ENCODE measurements at places on chromosomes 12 and 14. TPM values are rescaled to one million over a fixed set of nuclear protein-coding genes. Genes with fewer than 3 reads are reported as not detected.

- no peak for DNase-seq
These were observed 168.7 kb upstream of the TMCC3 start for GRCh38 chr12:94819011-94819410.

- no peak for DNase-seq
These were observed 96.2 kb downstream of the CPSF2 start for GRCh38 chr14:92217936-92218335.

DNA sequence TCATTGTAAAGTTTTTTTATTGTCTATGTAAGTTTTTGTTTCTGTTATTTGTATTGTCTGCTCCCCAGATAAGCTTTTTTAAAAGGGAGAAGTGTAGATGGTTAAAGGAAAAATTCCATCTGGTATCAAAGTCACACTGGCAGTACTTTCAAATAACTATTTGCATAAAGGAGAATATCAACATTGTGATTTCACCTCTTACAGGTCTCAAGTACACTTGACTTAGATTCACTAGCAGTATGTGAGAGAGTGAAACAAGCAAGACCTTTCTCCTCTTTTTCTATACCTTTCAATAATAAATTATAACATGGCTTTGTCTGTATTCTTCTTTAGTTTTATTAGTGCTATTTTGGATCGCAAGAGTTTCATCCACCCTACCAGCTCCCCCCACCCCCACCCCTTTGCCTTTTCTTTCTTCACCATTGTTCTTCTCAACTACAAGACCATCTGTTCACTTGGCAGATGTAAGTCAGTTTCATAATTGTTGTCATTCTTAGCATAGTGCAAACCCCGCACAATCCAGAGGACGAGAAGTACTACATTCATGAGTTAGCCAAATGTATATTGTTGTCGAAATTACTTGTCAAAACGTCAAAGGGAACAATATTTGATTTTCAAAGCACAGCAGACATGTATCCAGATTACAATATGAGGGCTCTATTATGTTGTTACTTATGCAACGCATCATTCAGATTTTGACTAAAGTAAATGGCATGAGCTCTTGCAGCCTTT, 602.7 kb upstream of the FLRT2 start:
- DNase-seq: no peak

DNA sequence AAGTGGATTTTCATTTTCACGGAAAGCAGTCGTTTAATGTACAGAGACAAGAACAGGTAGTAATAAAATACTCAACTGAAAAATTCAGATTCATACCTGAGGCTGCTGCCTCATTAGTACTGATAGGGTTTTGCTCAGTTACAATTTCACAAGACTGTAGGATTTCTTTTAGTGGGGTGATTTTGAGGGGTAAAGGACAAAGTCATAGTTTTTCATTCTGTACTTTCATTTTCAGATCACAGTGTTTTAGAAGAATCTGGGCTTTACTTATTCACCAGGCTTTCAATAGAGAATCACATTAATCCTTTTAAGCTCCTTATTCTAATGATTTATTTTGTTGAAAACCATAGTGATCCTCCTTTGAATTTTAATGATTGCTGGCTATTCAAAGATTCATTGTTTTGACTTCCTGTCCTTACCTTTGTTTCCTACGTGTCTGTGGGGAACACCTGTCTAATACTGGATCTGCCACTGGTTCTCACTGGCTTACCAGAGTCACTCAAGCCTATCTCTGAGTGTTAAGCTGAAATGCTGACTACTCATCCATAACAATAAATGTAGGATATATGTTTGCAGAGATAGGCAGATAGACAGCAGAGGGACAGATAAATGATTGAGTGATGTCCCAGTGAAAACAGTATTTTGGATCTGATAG, 243.8 kb upstream of the NPAS3 start:
- DNase-seq: no peak

GRCh38 chr14:98984719-98985041, 287.3 kb downstream of the BCL11B start:
- no peak for DNase-seq

DNA sequence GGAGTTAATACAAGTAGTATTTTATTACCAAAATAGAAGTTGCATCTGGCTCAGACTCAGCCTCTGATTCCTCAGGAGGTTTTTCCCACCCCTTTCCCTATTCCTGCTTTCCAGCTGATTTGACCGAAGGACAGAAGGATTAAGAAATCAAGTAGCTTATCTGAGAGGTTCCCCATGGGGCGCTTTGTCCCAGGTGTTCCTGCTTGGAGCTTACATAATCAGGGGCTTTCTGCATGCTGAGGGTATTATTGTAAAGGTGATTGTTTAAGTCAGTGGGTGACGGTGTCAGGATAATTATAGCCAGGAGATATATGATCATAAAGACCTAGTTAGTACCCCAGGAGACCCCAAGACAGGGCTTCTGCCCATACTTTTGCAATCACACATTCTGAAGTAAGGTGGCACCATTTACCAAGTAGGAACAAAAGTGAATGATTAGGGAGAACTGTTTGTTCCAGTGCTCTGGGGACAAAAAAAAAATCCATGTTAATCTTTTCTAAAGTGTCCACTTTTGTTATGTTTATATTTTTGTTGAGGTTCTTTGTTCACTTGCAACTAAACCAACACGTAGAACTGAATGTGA, 921.3 kb downstream of the NRXN3 start:
- no peak for DNase-seq

- no peak for DNase-seq
These were observed 71.8 kb downstream of the ZNF664 start for GRCh38 chr12:124044809-124045321.

DNA sequence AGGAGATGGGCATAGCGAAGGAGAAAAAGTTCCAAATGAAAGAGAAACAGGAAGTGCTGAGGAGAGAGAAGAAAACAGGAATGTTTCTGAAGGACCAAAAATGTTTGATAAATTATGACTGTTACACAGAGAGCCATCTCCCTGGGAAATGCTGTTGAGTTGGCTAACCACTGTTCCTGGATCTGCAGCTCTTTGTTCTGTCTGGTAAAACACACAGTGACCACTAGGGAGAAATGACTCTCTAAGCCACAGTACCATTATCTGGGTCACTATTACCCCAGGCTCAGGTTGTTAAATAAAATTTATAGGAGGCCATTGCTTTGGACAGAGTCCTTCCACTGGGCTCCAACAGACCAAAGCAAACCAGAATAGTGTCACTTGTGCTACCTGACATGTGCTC, 219.3 kb downstream of the CRADD start:
- DNase-seq: no peak

DNA sequence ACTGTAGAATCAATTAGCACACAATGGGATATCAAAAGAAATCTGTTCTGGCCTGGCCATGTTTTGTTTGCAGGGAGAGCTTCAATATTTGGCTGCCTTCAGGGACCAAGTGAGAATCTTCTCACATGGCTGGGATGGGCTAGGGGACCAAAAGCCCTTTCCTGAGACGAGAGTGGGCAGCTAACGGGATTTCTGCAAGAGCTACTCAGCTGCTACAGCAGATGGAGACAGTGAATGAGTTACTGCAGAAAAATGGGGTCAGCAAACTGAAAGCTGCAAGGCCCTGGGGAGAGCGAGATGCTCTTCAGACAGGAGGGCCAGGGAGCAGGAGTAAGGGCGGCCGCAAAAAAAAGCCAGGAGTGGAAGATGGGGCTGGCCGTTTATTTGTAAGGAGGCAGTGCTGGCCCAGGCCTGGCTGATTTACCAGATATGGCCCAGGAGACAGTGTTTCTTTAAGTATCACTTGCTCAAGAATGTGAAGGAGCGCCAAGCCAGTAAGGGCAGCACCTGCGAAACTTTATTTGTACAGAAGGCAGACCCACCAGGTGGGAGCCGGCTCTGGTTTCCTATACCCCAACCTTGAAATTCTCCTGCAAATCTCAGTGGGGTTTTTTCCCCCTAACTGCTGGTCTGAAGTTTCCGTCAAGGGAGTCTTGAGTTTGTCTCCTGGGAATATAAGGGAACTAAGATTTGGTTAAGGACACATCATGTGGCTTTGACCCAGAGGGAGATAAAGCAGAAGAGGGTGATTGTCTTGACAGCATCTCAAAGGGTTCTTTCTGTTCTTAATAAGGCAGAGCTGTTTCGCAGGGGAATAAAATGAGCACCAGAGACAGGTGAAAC, 57.8 kb downstream of the SSH1 start:
- peak; percentile 64 for DNase-seq

GRCh38 chr14:91956616-91957015, 9.1 kb upstream of the FBLN5 start:
- DNase-seq: no peak

DNA sequence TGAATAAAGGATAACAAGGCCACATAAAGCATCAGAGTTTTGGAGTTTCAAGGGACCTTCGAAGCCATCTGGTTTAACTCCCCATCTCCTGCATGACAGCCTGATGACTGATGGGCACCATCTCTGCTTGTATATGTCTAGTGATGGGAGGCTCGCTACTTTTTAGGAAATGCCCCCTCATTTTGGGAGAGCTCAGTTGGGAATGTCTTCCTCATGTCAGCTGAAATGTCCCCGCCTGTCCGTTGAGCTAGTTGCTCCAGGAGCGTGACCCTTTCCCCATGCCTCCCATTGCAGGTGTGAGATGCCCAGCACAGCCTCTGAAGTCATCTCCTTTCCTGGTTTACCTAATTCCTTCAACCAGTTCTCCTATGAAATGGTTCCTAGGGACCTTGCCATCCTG, 69.6 kb upstream of the CAPRIN2 start:
- no peak for DNase-seq

DNA sequence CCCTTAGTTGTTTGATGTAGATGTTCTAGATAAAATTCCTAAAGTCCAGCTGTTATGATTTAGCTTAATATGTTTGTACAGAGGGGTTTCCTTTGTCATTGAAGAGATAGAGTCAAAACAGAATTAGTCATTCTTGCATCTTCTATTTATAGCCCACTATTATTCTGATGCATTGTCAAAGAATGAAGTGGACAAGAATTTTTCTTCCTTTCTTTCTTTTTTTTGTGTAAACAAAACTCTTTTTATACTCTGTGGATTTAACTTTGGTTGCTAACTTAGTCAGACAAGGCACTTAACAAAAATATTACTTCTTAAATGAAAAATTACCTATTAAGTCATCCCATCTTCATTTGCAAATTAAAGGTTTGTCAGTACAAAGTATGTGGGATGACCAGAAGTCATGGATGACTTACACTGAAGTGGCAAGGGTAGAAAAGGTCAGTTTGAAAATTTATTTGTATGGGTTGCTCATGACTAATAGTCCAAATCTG, 215.6 kb upstream of the DDHD1 start:
- no peak for DNase-seq

- peak; percentile 50 for DNase-seq
These were observed 89.0 kb downstream of the SCARB1 start for GRCh38 chr12:124774462-124775167.

DNA sequence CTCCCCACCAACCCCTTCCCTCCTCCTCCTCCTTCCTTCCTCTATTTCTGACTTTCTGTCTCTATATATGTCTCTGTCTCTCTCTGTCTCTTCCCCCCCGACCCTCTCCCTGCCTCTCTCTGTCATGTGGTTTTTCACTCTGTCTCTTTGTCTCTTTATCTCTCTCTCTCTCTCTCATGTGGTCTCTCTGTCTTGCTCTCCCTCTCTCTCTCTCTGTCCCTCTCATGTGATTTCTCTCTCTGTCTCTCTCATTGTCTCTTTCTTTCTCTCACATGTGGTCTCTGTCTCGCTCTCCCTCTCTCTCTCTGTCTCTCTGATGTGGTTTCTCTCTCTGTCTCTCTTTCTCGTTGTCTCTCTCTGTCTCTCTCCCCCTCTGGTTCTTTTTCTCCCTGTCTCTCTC, 59.3 kb downstream of the PHETA1 start:
- no peak for DNase-seq

DNA sequence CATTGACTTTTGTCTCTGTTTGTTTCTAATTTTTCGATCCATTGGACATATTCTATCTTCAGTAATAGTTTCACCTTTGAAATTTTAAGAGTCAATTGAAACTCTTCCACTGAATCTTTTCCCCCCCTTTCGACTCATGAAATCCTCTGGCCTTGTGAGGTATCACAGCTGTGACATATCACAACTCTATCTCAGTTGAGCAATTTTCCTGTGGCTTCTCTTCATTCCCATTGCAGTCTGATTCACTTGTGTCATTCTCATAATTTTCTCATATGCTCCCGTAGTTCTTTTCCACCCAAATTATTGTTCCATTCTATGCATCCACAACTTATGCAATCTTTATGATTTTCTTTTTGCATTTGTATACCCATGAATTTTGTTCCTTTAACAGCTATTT, 261.6 kb downstream of the DACT1 start:
- no peak for DNase-seq

- DNase-seq: no peak
These were observed 13.6 kb downstream of the TULP3 start for GRCh38 chr12:2904260-2904659.

DNA sequence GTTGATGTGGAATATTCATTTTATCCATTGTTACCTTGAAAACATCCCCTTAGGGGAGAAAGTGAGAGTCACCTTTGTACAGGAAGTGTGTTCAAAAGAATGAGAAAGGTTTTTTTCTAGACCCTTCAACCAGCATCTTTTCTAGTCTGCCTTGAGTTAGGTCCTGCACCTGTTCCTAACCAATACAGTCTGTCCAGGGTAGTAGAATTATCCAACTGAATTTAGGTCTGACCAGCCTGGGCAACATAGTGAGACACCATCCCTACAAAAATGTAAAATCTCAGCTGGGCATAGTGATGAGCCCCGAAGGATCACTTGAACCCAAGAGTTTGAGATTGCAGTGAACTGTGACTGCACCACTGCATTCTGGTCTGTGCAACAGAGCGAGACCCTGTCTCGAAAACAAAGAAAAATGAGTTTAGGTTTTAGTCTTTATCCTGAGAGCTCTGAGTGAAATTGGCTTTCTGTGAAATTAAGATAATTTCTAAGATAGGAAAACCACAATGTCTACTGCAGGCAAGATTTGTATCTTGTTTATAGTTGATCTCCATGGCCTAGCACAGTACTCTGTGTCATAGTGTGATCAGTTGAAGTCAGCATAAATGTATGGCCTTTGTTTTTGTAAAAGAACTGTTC, 25.2 kb downstream of the ARHGAP5 start:
- DNase-seq: no peak

Gene ADCY6
- 47.3 TPM for total RNA-seq

Gene PLD4
- total RNA-seq: 3.9 TPM

Gene NANOG
- total RNA-seq: 0.27 TPM

Gene NR1H4
- total RNA-seq: 0.18 TPM

Gene SERPINA9
- total RNA-seq: not detected

Gene RASSF8
- total RNA-seq: 33.8 TPM

Gene SLCO1B1
- not detected for total RNA-seq

Gene AHSA1
- 64.9 TPM for total RNA-seq

Gene PRMT5
- 48.2 TPM for total RNA-seq

Gene SYT1
- 128 TPM for total RNA-seq

Gene SRRM4
- total RNA-seq: 11.8 TPM

Gene CFAP73
- 0.54 TPM for total RNA-seq

Gene OR9K2
- total RNA-seq: not detected
